ENCODE measurements at places on chromosomes 2 and 18.

- no peak for DNase-seq
Observed at GRCh38 chr2:232815569-232815968, 39.2 kb upstream of the KCNJ13 start.

DNA sequence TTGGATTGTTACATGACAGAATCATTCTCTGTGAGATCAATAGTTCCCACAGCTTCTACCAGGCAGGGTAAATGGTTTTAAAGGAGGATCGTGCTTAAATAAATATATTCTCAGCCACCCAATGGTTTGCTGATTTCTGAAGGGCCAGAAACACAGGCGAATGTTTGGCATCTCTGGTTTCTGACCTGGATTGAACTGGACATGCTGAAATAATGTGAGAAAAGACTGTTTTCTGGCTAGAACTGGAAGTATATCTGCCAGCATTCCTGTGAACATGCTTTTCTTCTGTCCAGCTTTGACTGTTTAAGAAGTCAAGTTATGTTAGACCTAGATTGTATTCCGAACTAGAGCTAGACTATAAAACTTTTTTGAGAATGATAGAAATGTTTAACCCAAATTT lies 77.1 kb upstream of the COL3A1 start:
- DNase-seq = no peak

GRCh38 chr2:83365476-83365875 lies 1093.6 kb downstream of the SUCLG1 start:
- no peak for DNase-seq

- DNase-seq = no peak
Observed at GRCh38 chr2:232835687-232836208, 34.3 kb upstream of the SNORC start.
